Immature natural killer cell (primary cell): ENCODE measurements at places on chromosomes 7 and 10. TPM values are rescaled to one million over a fixed set of nuclear protein-coding genes. Genes with fewer than 3 reads are reported as not detected.

The AKR1C4 gene
- not detected for polyA plus RNA-seq

The HOXA5 gene
- 1.1 TPM for polyA plus RNA-seq

- peaks cover 38% of the 10 kb centered on the region for H3K4me1 ChIP-seq
- H3K36me3 ChIP-seq, result peaks cover 32% of the 10 kb centered on the region
- H3K27ac ChIP-seq, result no peak overlapping the region
- H3K27me3 ChIP-seq, result peaks cover 6% of the 10 kb centered on the region
Measured at GRCh38 chr10:92567952-92568600, 5.8 kb downstream of the IDE start.

- peaks cover 2% of the 10 kb centered on the region for H3K4me1 ChIP-seq
- peaks cover 64% of the 10 kb centered on the region for H3K36me3 ChIP-seq
- H3K27me3 ChIP-seq, result no peaks in the 10 kb centered on the region
- no peak overlapping the region for H3K4me3 ChIP-seq
- DNase-seq, result no peak
- no peak overlapping the region for H3K27ac ChIP-seq
Measured at GRCh38 chr7:77293046-77293445, 93.4 kb upstream of the FGL2 start.

The UTF1 gene
- not detected for polyA plus RNA-seq

The PNLIPRP3 gene
- not detected for polyA plus RNA-seq

DNA sequence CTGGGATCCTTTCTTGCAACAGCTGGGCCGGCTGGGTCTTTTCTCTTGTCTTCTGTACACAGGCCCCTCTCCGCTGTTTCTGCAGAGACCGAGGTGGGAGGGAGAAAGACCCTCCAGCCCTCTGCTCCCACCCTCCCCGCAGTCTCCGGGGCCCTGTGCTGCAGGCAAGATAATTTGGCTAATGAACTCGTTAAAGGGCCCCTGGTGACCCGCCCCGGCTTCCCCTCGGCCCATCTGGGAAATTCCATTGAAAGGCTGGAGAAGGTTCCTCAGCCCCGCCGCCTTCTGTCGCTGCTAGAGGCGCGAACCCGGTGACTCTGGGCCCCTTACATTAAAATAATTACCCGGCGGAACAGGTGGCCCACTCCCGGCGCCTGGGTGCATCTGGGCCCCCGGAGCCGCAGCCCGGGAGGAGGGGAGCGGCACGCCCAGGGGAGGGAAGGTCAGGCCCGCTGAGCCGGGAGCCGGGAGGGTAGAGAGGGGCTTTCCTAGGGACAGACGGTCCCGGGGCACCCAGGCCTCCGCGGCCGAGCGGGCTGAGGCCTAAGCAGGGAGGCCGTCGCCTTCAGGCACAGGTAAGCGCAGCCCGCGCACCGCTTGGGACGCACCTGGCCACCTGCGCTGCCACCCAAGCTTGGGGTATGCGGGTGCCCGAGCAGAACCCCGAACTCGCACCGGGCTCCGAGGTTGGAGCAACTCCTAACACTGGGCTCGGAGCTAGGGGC lies 7.3 kb upstream of the MNX1 start:
- H3K27ac ChIP-seq, result no peak overlapping the region
- no peaks in the 10 kb centered on the region for H3K36me3 ChIP-seq
- no peak for DNase-seq
- H3K4me3 ChIP-seq, result no peak overlapping the region
- no peaks in the 10 kb centered on the region for H3K4me1 ChIP-seq
